Activated T-cell treated with anti-CD3 and anti-CD28 coated beads, Interleukin-2, amount 50 U/mL, for 1 hour (primary cell): ENCODE measurements at places on chromosomes 5 and 9.

DNA sequence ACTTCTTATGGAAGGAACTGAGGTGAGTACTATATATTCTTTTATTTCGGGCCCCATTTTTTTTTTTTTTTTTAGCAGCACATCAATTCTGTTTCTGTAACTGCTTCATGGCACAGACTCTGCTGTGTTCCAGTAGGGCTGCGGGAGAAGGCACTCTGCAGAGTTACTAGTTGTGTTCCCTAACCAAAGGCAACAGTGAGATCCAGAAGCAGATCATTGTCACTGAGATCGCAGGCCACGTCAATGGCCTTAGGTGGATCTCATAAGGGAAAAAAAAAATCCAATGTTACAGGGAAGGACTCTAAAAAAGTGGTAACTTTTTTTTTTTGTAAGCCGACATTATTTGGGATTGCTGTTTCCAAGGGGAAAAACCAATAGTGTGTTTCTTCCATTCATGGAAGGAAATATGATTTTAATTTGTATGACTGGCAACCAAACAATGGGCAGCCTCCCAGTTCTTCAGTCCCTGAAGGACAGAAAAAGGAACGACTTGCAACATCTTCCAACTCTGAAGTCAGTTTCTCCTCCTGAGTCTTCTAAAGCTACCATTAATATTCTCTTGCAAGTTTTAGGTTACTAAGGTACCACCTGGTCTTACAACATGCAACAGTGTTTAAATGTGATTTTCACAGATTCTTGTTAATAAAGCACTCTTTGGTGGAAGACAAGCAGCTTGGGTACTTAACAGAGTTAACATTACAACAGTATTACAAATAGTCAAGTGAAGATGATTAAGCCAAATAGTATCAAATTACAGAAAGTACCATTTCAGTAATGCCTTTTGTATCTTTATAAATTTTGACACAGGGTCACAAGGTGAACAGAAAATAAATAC lies 52.8 kb downstream of the HABP4 start:
- DNase-seq, result no peak

DNA sequence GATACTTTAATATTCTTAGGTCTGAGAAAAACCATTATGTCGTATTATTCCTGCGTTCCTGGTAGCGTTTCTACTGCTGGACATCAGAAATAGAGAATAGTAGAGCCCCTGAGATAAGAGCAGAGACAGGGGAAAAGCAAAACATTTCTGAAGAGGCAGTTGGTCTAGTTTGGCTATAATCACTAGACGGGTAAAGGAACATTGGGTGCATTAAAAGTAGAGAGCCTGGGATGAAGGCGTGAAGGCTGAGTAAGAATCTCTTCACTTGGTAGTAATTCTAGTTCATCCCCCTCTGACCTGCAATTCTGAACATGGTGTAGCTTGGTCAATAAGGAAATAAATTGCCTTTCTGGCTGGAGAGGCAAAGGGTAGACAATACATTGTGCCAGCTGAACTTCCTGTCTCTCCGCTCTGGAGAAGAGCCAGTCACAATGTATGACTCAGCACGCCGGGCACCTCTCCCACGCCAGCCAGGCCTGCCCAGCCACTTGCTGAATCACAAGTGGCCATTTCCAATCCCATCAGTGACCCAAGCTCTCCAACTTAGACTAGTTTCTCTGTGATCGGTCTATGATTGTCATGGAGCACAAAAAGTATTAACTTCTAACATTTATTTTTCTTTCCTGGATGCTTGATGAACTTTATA lies 75.4 kb downstream of the STK32A start:
- DNase-seq, result no peak

GRCh38 chr9:14303521-14303920 lies 10.4 kb downstream of the NFIB start:
- no peak for DNase-seq

DNA sequence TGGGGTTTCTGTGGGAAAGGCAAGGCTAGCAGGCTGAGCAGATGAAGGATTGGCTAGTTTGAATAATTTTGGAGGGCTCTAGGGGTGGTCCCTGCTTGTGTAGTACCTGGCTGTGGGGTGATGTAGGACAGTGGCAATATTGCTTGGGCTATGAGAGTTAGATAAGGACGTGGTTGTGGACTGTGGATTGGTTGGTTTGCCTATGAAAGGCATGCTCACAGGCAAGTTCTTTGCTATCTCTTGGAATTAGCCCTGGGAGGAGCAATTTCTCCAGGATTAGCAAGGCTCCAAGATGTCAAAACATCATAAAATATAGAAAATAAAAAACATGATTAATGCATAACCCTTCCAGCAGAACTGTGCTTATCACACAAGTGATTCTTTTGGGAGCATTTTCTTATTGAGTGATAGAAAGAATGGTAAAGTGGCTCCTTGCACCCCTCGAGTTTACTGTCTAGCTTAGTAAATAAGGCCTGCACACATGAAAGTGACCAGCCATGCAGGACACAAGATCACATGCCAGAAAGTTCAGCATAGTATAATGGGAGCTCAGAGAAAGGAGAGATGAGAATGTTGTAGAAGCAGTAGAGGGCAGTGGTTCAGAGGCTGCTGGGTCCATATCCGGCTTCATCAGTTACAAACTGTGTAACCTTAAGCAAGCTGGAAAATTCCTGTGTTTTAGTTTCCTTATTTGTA lies 13.8 kb downstream of the AOPEP start:
- no peak for DNase-seq

GRCh38 chr5:176578391-176578808 lies 29.3 kb downstream of the CDHR2 start:
- peak; percentile 48 for DNase-seq

GRCh38 chr5:157518963-157519362 lies 56.6 kb downstream of the ADAM19 start:
- no peak for DNase-seq

- no peak for DNase-seq
These were observed 2.3 kb upstream of the CD274 start for GRCh38 chr9:5448016-5448415.

DNA sequence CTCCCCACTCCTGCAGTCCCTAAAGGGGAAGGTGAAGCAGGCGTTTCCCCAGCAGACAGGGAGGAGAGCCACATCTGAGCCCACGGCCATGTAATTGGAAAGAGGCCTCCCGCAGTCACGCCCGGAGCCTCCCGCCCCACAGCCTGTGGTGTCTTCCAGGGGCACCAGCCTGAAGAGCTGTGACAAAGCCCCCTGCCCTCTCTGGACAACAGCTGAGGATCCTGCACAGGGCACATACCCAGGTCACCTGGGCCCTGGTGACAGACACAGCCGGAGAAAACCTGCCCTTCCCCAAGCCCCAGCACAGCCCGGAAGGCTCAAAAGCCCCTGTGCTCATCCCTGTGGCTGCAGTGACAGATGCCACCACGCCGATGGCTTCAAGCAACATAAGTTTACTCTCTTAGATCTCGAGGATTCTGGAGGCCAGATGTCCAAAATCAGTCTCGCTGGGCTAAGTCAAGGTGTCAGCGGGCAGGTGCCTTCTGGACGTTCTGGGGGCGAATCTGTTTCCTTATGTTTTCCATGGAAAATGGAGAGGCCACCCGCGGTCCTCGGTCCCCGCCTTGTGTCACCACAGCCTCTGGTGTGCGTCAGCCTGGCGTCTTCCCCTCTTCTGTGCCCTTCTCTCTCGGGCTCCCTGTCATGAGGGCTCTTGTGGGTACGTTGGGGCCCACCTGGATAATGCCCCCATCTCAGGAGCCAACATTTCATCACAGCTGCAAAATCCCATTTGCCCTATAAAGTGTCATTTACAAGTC lies 71.5 kb downstream of the PSMB7 start:
- DNase-seq, result no peak
